NCI-H1930 (cell line): ENCODE measurements at places on chromosomes 3 and 15.

DNA sequence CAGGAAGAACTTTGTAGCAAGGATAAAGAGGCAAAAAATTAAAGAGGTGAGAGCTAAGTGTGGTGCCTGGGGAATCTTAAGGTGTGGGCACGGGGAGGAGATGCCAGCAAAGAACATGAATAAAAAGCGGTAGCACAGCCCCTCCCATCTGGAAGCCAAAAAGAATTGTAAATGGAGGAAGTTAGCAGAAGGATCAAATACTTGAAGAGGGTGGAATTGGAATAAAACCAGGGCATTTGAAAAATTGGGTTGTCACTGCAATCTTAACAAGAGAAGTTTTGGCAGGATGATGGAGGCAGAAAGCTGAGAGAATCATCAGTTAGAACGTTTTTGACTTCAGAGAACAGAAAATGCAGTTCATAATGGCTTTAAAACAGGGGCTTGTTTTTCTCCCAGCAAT, 2.4 kb downstream of the CCR2 start:
- DNase-seq: no peak

DNA sequence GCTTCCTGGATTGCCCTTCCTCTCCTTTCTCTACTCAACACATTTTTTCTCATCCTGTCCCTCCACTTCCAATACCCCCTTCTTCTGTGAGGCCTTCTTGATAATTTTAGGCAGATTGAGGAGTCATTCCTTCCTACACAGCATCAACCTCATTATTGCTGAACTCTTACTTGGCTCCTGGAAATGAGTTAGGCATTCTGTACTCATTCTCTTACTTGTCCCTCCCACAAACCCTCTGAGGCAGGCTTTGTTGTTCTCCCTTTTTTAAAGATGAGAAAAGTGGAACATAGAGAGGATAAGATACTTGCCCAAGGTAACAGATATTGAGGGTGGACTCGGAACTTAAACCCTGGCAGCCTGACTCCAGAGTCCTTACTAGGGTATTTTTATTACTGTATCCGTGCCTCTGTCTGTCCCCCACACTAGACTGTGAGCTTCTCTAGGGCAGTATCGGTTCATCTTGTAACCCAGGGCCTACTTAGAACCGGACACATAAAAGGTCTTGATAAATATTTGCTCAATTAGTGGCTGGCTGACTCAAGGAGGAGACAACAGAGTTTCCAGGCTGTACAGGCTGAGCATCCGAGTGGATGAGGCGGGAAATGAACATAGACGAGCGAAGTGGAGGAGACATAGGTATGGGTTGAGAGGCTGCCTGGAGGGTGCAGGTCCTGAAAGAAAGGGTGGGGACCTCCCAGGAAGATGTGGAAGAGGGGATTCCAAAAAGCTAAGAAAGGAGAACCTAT, 148.7 kb upstream of the ATP2B2 start:
- no peak for DNase-seq

- no peak for DNase-seq
These were observed 408.7 kb downstream of the OXSM start for GRCh38 chr3:26198609-26199008.

DNA sequence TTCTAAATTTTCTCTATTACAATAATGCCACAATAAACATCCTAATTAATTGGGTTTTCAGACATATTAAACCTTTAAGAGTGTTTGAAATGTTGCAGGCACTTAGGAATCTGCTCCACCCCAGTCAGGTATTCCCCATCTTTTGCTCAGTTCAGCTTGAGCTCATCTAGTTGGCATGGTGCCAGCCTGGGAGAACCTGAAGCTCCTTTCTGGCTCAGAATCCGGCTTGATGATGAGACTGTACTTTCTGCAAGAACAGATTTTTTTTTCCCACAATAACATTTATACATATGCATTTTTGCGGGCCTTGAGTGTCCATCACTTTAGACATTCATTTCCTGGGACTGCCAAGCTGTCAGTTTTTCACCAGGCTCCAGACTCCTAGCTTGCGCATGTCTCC, 7.7 kb upstream of the OXSR1 start:
- DNase-seq: no peak

GRCh38 chr3:113212150-113212843, 940 bp downstream of the BOC start:
- DNase-seq: no peak

DNA sequence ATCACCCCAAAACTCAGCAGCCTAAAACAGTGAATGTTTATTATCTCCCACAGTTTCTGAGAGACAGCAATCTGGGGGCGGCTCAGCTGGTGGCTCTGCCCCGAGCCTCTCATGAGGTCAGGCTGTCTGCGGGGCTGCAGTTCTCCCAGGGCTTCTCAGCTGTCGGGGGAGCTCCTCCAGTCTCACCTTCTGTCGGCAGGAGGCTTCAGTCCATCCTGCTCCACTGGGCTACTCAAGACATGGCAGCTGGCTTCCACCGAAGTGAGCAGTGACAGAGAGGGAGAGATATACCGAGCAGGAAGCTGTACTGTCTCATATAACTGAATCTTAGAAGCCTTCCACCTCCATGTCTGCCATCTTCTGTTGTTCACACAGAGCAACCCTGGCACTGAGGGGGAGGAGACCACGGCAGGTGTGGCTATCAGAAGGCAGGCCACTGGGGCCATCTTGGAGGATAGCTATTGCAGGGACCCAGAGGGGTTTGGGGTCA, 72.8 kb upstream of the ITGA11 start:
- no peak for DNase-seq

DNA sequence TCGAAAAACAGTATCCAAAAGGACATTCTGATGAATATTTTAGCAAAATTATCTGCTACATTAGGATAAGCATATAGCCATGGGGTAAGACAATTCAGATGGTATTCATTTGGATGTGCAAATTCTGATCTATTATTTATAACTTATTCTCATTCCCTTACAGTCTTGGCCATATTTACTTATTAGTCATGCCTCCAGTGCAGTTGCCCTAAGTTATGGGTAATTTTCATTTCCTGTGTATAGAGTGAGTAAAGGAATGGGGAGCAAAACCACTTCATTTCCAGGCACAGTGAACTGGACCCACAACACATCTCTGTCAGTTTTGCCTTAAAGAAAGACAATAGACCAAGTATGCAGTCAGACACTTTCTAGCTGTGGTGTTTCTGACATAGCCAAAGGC, 134.3 kb downstream of the POLQ start:
- DNase-seq: no peak

DNA sequence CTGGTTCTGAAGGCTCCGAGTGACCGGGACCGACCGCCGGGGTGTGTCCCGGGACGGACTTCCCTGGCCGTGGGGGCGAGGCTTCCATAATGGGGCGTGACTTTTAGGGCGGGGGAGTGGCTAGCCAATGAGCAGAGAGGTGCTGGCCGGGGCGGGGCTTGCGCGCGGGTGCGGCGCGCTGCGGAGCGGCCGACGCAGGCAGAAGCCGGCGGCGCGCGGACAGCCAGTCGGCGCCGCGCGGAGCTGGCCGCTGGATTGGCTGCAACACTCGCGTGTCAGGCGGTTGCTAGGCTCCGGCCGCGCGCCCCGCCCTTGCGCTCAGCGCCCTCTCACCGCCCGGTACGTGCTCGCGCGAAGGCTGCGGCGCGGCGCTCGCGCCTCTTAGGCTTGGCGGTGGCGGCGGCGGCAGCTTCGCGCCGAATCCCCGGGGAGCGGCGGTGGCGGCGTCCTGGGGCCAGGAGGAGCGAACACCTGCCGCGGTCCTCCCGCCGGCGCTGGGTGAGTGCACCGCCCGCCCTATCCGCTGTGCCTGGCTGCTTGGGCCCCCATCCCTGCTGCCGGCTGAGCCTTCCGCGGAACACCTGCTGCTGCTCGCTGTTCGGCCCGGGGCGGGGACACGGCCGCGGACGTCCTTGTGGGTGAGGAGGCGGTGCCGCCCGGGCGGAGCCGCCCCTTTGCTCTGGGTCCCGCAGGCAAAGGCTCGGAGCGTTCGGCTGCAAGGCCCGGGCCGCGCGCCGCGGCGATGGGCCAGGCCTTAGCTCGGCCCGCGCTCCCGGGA, at the start of gene DAG1:
Gene DAG1 (plus strand): TSS at position 332 of the 778 bp plus-strand sequence. CDS start 40,268 bp downstream, outside the sequence.
- DNase-seq: peak; percentile 83

GRCh38 chr3:102361101-102361500, 73.7 kb upstream of the ZPLD1 start:
- no peak for DNase-seq

GRCh38 chr15:85764649-85765277, 30.0 kb downstream of the KLHL25 start:
- DNase-seq: no peak

- no peak for DNase-seq
These were observed 2.3 kb upstream of the DLL4 start for GRCh38 chr15:40926659-40927494.

DNA sequence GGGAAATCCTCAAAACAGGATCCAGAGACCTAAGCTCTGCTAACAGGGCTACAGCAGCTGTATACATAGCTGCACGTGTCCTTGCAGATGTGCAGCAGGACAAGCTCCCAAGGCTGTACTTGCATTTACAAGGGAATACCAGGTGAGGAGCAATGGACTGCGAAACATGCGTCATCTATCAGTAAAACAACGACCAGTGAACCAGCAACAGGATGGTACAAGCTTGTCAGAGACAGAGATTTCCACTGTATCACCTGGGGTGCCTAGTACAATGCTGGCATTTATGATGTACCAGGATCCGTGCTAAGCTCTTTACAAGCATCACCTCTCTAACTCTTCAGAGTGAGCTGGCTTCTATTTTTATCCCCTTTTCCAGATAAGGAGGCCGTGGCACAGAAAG, 227.3 kb downstream of the FOXP1 start:
- DNase-seq: no peak

DNA sequence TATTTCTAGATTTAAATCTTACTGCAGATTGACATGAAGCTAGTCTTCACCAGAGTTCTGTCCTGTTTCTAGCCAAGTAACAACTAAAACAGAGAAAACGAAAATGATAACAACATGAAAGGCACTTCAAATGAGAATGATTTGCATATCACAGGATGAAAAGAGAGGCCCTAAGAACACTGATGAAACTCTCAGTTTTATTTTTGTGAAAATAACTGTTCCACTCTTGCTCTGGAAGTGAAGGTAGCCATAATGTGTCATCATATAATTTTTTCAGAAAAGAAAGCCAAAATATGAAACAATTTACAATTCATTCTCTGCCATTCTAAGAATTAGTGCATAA, 274.4 kb downstream of the ADAMTSL3 start:
- DNase-seq: no peak

- DNase-seq: no peak
These were observed 216.8 kb downstream of the ERC2 start for GRCh38 chr3:56251343-56251945.

- no peak for DNase-seq
These were observed 117.6 kb downstream of the CHST2 start for GRCh38 chr3:143237077-143237627.

DNA sequence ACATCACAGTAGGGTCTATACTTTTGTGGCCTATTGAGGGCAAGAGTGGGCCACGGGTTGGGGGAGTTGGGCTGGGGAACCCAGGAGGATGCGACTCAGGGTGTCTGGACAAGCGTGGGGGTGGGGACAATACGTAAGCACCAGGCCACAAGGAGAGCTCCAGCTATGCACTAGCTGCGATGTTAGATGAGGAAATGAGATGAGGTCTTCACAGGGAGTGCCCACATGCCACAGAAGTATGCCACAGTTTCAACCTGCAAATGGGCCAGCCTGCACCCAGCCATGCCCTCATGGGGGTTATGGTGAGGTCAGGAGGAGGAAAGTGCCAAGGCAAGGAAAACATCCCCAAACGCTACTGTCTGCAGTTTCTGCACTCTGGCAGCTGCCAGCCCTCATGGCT, 30.5 kb downstream of the CACNA2D2 start:
- DNase-seq: no peak
